ENCODE measurements at places on chromosomes 7 and 10. TPM values are rescaled to one million over a fixed set of nuclear protein-coding genes. Genes with fewer than 3 reads are reported as not detected.

The LHPP gene
- polyA plus RNA-seq: 45.0 TPM

The BAIAP2L1 gene
- 24.7 TPM for polyA plus RNA-seq

The AKR1C4 gene
- not detected for polyA plus RNA-seq

The PTF1A gene
- polyA plus RNA-seq: not detected

The TEX36 gene
- polyA plus RNA-seq: not detected

The ST8SIA6 gene
- 0.50 TPM for polyA plus RNA-seq

- DNase-seq: no peak
- no peak overlapping the region for H3K27ac ChIP-seq
- H3K4me3 ChIP-seq: no peak overlapping the region
- no peaks in the 10 kb centered on the region for H3K4me1 ChIP-seq
- H3K36me3 ChIP-seq: no peaks in the 10 kb centered on the region
- H3K27me3 ChIP-seq: no peaks in the 10 kb centered on the region
Measured at GRCh38 chr7:133484086-133484485, 231.2 kb downstream of the EXOC4 start.

GRCh38 chr7:71904484-71904883 lies 507.7 kb downstream of the CALN1 start:
- no peaks in the 10 kb centered on the region for H3K27me3 ChIP-seq
- no peak overlapping the region for H3K4me3 ChIP-seq
- DNase-seq: no peak
- no peaks in the 10 kb centered on the region for H3K36me3 ChIP-seq

- no peaks in the 10 kb centered on the region for H3K36me3 ChIP-seq
- no peak overlapping the region for H3K4me3 ChIP-seq
- no peaks in the 10 kb centered on the region for H3K4me1 ChIP-seq
- no peaks in the 10 kb centered on the region for H3K27me3 ChIP-seq
- H3K27ac ChIP-seq: no peak overlapping the region
- DNase-seq: no peak
Measured at GRCh38 chr7:112930787-112931186, 140.6 kb upstream of the TMEM168 start.

DNA sequence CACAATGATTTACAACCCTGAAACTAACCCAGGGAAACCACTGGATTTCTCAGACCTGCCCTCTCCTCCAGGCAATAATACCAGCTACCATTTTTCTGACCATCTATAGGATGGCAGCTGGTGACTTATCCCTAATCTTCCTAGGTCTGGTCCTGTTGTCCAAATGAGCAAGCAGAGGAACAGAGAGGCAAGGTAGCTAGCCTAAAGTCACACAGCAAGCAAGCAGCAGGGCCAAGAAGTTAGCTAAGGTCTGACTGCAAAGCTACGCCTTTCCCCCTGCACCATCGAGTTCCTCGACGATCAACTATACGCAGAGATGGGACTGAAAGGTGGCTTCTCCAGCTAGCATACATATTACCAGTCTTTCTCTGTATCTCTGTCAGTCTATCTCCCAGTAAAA lies 25.3 kb downstream of the ATXN7L1 start:
- H3K4me3 ChIP-seq: no peak overlapping the region
- H3K27ac ChIP-seq: no peak overlapping the region
- peaks cover 15% of the 10 kb centered on the region for H3K4me1 ChIP-seq
- no peak for DNase-seq
- H3K27me3 ChIP-seq: no peaks in the 10 kb centered on the region
- H3K36me3 ChIP-seq: no peaks in the 10 kb centered on the region

DNA sequence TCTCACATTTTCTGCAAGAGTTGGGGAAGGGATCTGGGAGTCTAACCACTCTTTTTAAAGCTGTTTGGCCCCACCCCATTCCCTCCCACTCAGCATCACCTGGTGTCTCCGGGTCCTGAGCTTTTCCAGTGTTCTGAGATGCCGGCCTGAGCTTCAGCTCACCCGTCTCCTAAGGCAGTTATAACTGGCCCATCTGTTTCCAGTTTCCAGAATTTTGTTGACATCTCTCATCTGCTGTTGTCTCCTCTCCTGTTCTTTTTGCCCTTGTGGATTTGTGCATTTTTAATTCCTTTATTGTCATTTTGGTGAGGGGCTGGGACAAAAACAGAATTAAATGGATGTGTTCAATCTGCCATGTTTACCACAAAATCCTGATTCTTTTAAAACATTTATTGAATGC lies 160.6 kb downstream of the C10orf105 start:
- H3K36me3 ChIP-seq: no peaks in the 10 kb centered on the region
- H3K4me3 ChIP-seq: no peak overlapping the region
- peaks cover 11% of the 10 kb centered on the region for H3K4me1 ChIP-seq
- DNase-seq: no peak

GRCh38 chr10:62437696-62438095 lies 63.5 kb downstream of the ZNF365 start:
- no peaks in the 10 kb centered on the region for H3K4me1 ChIP-seq
- no peak for DNase-seq
- no peak overlapping the region for H3K4me3 ChIP-seq
- H3K27me3 ChIP-seq: no peaks in the 10 kb centered on the region
- H3K27ac ChIP-seq: no peak overlapping the region

GRCh38 chr7:70926666-70927065 lies 205.3 kb upstream of the GALNT17 start:
- DNase-seq: no peak
- no peaks in the 10 kb centered on the region for H3K27me3 ChIP-seq
- H3K4me1 ChIP-seq: no peaks in the 10 kb centered on the region
- no peaks in the 10 kb centered on the region for H3K36me3 ChIP-seq
- no peak overlapping the region for H3K4me3 ChIP-seq
- H3K27ac ChIP-seq: no peak overlapping the region

- no peaks in the 10 kb centered on the region for H3K4me1 ChIP-seq
- no peaks in the 10 kb centered on the region for H3K36me3 ChIP-seq
- DNase-seq: no peak
- no peak overlapping the region for H3K27ac ChIP-seq
- H3K4me3 ChIP-seq: no peak overlapping the region
Measured at GRCh38 chr7:51446356-51446755, 129.7 kb upstream of the COBL start.

DNA sequence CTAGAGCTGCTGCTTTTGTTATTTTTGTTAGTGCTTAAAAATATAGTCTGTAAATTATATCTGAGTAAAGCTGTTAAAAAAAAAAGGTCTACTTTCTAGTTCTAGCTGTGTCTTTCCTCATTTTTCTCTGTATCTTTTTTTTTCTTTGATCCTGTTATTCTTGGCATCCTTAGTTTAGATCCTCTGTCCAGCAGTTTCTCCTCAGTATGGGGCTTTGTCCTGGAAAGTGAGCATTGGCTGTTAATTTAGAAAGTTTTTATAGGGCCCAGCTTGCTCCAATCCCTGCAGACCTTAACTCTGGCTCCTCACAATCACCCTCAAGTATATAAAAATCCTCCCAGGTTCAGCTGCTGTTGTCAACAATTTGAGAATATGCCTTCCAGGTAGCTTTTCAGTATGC lies 23.5 kb downstream of the DDX50 start:
- no peak overlapping the region for H3K4me3 ChIP-seq
- H3K36me3 ChIP-seq: peaks cover 2% of the 10 kb centered on the region
- no peaks in the 10 kb centered on the region for H3K27me3 ChIP-seq
- H3K27ac ChIP-seq: no peak overlapping the region
- no peaks in the 10 kb centered on the region for H3K4me1 ChIP-seq
- DNase-seq: no peak

DNA sequence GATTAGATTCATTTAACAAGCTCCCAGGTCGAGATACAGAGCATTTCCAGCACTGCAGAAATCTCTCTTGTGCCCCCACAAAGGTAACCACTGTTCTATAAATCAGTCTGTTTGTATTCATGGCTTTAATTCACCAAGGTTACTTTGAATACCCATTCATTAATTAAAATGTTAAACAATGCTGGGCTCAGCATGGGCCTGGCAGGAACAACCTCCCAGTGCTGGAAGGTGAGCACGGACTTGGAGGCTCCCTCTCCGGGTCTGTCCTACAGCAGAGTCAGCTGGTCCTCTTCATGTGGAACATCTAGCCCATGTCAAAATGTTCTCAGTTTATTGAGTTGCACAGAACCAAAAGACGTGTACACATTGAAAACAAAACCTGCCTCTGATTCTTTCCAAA lies 15.6 kb upstream of the EFCAB10 start:
- H3K27me3 ChIP-seq: no peaks in the 10 kb centered on the region
- DNase-seq: peak; percentile 39
- no peak overlapping the region for H3K27ac ChIP-seq

DNA sequence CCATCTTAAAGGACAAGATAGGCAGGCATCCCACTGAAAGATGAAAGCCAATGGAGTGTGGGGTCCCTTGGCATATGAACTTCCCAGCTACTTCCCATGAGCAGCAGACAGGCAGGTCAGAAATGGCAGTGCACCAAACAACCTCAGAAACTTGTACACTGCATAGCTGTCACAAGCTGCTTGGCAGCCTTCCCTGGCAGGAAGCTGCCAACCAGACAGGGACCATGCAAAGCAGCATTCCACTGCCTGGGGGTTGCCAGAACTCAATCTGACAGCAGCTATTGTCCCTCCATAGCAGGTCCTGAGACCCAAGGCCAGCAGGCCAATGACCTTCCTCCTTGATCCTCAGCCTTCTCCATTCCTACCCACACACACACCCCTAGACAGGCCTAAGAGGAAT lies 139.5 kb downstream of the PLCE1 start:
- no peaks in the 10 kb centered on the region for H3K4me1 ChIP-seq
- no peaks in the 10 kb centered on the region for H3K27me3 ChIP-seq
- H3K36me3 ChIP-seq: no peaks in the 10 kb centered on the region
- H3K27ac ChIP-seq: no peak overlapping the region
- H3K4me3 ChIP-seq: no peak overlapping the region

GRCh38 chr10:79403441-79404230 lies 41.8 kb downstream of the ZCCHC24 start:
- DNase-seq: no peak
- H3K27ac ChIP-seq: no peak overlapping the region
- H3K27me3 ChIP-seq: no peaks in the 10 kb centered on the region
- H3K4me1 ChIP-seq: peaks cover 9% of the 10 kb centered on the region
- H3K36me3 ChIP-seq: no peaks in the 10 kb centered on the region
- H3K4me3 ChIP-seq: peak overlapping the region; percentile 49

GRCh38 chr10:52729271-52730104 lies 43.1 kb downstream of the MBL2 start:
- H3K27ac ChIP-seq: no peak overlapping the region
- no peak for DNase-seq
- H3K27me3 ChIP-seq: no peaks in the 10 kb centered on the region
- no peaks in the 10 kb centered on the region for H3K4me1 ChIP-seq

- DNase-seq: no peak
- H3K4me3 ChIP-seq: no peak overlapping the region
- H3K27ac ChIP-seq: no peak overlapping the region
- H3K36me3 ChIP-seq: no peaks in the 10 kb centered on the region
- H3K27me3 ChIP-seq: no peaks in the 10 kb centered on the region
Measured at GRCh38 chr10:10462151-10462941, 555.3 kb upstream of the CELF2 start.

DNA sequence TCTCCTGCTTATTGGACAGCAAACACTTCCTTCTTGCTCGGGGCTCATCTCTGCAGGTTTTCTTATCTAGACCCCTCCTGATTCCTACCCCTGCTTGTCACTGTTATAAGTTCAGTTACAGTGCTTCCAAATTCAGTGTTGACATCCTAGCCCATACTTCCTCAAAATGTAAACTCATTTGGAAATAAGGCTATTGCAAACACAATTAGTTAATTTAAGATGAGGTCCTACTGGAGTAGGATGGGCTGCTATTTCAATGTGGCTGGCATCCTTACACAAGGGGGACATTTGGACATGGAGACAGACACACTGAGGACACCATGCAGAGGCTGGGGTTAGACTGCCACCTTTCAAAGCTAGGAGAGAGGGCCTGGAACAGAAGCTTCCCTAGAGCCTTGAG lies 85.2 kb upstream of the NPVF start:
- DNase-seq: no peak
- H3K4me3 ChIP-seq: no peak overlapping the region
- no peaks in the 10 kb centered on the region for H3K36me3 ChIP-seq
- H3K27ac ChIP-seq: no peak overlapping the region

- H3K27me3 ChIP-seq: no peaks in the 10 kb centered on the region
- no peaks in the 10 kb centered on the region for H3K36me3 ChIP-seq
- H3K4me1 ChIP-seq: peaks cover 3% of the 10 kb centered on the region
- H3K27ac ChIP-seq: no peak overlapping the region
- H3K4me3 ChIP-seq: no peak overlapping the region
- no peak for DNase-seq
Measured at GRCh38 chr7:134856691-134857090, 77.3 kb downstream of the CALD1 start.

DNA sequence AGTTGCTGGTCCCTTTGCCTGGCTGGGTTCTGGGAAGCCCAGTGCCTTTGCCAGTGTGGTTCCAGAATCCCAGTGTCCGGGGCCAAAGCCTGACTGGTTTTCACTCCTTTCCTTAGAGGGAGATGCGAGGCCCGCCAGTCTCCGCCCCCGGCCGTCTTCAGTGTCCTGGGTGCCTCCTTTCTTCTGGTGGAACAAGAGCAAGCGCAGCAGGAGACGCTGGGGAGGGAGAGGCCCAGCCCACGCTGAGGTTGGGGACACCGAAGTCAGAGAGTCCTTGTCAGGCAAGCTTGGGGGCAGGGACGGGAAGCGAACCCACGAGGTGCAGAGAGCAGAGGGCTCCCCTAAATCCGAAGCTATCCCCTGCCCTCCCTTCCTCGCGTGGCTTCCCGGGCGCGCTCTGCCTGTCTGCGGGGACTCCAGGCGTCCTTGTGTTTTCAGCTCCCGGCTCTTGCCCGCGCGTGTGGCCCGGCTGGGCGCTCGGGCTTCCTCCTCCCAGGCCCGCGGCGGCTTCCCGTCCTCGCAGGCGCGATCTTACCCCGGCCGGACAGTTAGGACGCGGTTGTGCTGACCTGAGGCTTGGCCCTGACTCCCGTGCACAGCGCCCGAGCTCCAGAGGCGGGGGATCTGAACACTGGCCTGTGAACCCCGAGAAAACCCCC lies 60.6 kb upstream of the UBE3C start:
- H3K36me3 ChIP-seq: no peaks in the 10 kb centered on the region
- H3K27ac ChIP-seq: no peak overlapping the region
- H3K27me3 ChIP-seq: peaks cover 11% of the 10 kb centered on the region

GRCh38 chr7:782718-783449 lies 49.4 kb upstream of the SUN1 start:
- H3K27ac ChIP-seq: no peak overlapping the region
- DNase-seq: no peak
- H3K27me3 ChIP-seq: no peaks in the 10 kb centered on the region
- H3K4me3 ChIP-seq: no peak overlapping the region
- no peaks in the 10 kb centered on the region for H3K4me1 ChIP-seq

- H3K27me3 ChIP-seq: no peaks in the 10 kb centered on the region
- peak overlapping the region; percentile 72 for H3K4me3 ChIP-seq
- H3K36me3 ChIP-seq: no peaks in the 10 kb centered on the region
- H3K4me1 ChIP-seq: no peaks in the 10 kb centered on the region
- 0 out of 2 replicates have a peak overlapping the region, but pooled peaks have one; percentile 17 for H3K27ac ChIP-seq
- DNase-seq: no peak
Measured at GRCh38 chr7:97971120-97971989, 18.6 kb downstream of the OCM2 start.

DNA sequence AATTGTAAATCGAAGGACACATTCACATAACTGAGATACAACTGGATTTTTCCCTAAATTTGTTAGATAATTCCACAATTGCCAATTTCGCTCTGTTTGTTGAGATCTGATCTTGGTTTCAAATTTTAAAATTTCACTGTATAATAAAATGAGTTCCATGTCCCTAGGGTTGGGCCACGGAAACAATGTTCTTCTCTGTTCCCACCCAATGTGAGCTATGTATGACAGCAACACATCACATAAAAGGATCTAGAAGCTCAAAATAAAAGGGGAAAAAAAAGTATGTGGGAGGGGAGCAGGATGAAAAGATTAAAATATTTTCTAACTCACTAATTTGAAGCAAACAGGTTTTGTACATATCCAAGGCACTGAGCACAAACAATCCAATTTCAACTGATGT lies 287.8 kb upstream of the MKLN1 start:
- no peaks in the 10 kb centered on the region for H3K27me3 ChIP-seq
- no peak overlapping the region for H3K4me3 ChIP-seq
